ENCODE measurements at places on chromosomes 7 and 10. TPM values are rescaled to one million over a fixed set of nuclear protein-coding genes. Genes with fewer than 3 reads are reported as not detected.

GRCh38 chr10:125700355-125700911 lies 17.5 kb upstream of the TEX36 start:
- no peak for DNase-seq

- no peak for DNase-seq
Measured at GRCh38 chr7:90552521-90552920, 43.6 kb upstream of the CDK14 start.

DNA sequence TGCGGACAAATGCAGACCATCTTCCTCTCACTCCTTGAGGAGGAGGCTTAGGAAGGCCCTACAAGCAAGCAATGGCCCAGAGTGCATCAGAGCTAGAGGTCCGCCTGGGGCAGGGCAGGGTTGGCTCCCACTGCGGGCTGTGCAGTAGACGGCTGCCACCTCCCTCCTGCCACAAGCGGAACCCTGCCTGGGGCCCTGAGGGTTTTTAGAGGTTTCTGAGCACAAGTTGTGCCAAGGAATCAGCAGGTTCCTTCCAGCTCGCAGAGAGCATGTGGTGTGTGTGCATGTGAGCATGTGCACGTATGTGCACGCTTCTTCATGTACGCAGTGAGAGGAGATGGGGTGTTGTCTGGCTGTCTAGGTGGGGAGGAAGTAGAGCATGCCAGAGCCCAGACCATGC lies 25.9 kb upstream of the SMARCD3 start:
- DNase-seq: no peak

GRCh38 chr10:51242393-51242792 lies 168.1 kb downstream of the PRKG1 start:
- DNase-seq: no peak

DNA sequence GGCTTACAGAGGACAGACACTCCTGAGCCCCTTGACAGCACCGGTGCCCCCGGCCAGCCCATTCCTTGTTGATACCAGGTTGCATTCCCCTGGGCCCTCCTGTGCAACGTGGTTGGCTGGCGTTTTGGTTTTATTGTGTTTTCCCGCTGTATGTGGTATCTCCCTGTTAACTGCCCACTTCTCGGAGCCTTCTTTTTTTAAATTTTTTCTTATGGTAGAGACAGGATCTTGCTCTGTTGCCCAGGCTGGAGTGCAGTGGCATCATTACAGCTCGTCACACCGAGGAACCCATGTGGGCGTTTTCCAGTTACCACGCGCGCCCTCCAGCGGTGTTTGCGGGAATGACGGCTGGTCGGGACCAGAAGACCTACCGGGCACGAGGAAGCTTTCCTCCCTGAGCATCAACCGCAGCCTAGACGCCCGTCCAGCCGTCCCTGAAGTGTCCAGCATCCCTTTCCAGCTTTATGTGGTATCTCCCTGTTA lies 16.9 kb upstream of the ZFAND2A start:
- DNase-seq: peak; percentile 83

GRCh38 chr7:35380739-35381224 lies 126.9 kb upstream of the TBX20 start:
- no peak for DNase-seq

DNA sequence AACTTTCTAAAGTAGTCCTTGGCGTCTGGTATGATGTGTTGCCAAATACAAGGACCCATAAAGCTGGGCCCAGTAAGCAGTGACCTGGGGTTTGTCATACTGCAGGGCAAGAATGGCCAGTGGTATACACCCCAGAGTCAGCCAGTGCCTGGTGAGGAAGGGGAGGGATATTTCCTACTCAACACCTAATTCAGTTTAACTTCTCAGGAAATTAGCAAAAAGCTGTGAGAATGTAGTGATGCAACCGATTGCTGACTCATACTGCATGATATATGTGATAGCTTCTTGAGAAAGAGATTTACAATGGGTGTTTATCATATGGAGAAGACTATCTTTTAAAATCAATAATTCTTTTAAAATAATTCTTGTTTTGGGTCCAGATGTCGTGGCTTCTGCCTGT lies 889.3 kb upstream of the CELF2 start:
- no peak for DNase-seq

DNA sequence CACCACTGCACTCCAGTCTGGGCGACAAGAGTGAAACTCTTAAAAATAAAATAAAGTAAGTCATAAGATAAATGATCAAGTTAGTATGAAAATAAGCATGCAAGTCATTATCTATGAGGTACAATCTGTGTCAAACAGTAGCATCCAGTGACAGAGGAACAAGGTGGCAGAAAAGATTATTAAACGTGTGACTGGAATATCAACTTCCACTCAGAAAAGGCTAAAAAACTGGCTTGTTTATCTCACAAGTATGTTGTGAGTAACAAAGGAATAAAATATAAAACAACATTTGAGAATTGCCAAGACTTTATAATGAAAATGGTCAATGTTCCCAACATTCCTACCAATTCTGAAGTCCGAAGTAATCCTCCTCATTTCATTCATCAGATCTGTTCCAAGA lies 30.3 kb downstream of the ITGB1 start:
- DNase-seq: no peak

- DNase-seq: no peak
Measured at GRCh38 chr7:1873070-1873405, 203.0 kb downstream of the ELFN1 start.

DNA sequence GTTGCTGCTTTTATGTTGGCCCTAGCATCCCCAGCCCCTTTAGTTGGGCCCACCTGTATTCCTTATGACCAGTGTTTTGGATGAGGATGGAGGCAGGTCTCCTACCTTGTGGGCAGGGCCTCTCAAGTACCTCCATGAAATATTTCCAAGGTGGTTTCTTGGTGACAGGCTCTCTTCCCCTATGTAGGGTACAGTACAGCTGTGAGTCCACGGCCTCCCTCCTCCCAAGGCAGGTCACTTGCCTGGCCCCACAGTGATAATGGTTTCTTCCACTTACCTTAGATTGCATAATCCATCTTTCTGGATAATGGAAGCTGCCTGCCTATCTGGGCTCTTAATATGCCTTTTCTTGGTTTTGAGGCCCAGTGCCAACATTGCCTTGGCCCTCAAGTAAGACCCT lies 110.4 kb downstream of the NT5C2 start:
- DNase-seq: no peak

GRCh38 chr7:75642810-75643486 lies 95.8 kb downstream of the HIP1 start:
- peak; percentile 55 for DNase-seq

DNA sequence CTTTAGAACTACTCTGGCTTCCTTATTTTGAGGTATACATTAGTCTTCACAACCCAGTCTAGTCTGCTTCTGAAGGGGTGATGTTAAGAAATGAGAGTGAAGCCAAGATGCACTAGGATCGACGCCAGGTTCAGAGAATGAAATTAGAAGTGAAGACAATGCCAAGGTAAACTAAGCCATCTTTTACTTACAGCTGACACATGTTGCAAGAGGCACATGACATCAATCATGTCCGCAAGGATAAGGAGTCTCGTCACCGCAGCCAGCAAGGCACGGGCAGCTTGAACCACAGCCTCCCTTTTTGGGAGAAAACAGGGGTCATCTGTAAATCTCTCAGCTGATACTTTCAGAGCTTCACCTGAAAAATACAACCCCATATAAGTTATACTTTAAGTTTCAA lies 156.7 kb downstream of the CTNNA3 start:
- no peak for DNase-seq

- peak; percentile 52 for DNase-seq
Measured at GRCh38 chr10:24866604-24867583, 85.5 kb downstream of the PRTFDC1 start.

- DNase-seq: no peak
Measured at GRCh38 chr7:138247081-138247480, 170.8 kb downstream of the AKR1D1 start.

Gene PSMA2
- total RNA-seq: 91.1 TPM

Gene ABCB4
- total RNA-seq: 0.30 TPM

Gene PI4K2A
- total RNA-seq: 10.6 TPM

Gene CPA2
- 5.2 TPM for total RNA-seq

Gene ENKUR
- total RNA-seq: 0.48 TPM

Gene GCK
- 0.17 TPM for total RNA-seq

Gene FAM25G
- total RNA-seq: 0.98 TPM

Gene IDI2
- not detected for total RNA-seq
